ENCODE measurements at places on chromosomes 2 and 18.

DNA sequence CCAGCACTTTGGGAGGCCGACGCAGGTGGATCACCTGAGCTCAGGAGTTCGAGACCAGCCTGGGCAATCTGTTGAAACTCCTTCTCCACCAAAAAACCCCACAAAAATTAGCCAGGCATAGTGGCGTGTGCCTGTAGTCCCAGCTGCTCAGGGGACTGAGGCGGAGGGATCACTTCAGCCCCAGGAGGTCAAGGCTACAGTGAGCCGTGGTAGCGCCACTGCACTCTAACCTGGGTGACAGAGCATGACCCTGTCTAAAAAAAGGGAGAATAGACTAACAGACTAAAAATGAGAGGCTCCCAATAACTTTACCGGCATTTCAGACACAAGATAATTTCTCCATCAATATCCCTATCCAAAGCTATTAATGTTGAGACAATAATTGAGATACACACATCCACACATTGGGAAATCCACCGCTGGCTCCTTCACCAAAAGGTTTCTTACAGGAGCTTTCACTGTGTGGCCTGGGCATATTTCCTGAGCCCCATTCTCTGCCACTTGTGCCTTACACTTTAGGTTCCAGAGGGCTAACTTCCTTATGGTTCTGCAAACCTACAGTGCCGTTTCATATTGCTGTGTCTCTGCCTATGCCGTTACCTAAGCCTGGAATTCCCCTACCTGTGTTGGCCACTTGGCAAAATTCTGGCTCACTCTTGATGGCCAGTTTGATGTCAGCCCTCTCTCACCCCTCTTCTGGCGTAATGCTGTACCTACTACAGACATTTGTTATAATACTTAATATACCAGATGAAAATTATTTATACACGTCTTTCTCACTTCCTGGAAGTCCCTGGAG lies 115.8 kb upstream of the ZFP36L2 start:
- no peak for DNase-seq

- no peak for DNase-seq
Measured at GRCh38 chr18:11046140-11046539, 103.2 kb downstream of the PIEZO2 start.

DNA sequence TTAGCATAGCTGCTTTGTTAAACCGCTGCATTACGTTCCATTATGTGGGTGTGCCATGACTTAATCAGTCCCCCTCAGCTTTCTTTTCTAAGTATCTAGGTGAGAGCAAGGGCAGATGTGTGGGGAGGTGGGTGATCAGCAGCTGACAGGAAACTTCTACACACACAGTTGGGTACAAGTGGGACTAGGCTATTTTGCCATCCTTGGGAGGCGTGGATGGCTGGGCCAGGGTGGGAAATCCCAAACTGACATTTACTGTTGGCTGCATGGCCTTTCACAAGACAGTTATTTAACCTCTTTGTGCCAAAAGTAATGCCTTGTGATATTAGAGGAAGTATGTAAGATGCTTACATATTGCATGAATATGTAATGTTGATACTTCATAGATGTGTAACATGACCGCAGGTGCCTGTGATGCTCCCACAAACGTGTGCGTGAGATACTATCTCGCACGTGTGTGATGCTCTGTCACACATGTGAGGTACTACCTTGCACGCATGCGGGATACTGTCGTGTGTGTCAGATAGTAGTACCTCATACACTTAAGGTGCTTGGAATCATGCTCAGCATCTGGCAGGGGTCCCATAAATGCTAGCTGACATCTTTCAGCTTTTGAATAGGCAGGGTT lies 314.5 kb downstream of the PRKCE start:
- no peak for DNase-seq

DNA sequence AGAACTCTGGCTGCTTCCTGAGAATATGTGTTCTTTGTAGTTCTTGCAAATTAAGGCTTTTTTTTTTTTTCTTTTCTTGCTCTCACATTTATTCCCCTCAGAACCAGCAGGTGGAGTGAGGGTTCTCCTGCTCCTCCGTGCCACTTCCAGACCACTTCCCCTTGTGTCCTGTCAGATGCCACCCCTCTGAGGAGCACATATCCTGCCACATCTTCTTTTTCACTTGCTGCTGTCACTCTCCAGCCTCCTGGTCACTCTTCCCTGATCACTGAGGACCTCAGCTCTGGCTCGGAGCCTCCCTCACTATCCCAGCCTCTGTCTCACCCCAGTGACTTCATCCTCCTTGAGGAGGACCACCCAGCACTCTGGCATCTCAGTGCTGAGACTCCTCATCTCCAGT lies 100.5 kb downstream of the TACR1 start:
- no peak for DNase-seq

DNA sequence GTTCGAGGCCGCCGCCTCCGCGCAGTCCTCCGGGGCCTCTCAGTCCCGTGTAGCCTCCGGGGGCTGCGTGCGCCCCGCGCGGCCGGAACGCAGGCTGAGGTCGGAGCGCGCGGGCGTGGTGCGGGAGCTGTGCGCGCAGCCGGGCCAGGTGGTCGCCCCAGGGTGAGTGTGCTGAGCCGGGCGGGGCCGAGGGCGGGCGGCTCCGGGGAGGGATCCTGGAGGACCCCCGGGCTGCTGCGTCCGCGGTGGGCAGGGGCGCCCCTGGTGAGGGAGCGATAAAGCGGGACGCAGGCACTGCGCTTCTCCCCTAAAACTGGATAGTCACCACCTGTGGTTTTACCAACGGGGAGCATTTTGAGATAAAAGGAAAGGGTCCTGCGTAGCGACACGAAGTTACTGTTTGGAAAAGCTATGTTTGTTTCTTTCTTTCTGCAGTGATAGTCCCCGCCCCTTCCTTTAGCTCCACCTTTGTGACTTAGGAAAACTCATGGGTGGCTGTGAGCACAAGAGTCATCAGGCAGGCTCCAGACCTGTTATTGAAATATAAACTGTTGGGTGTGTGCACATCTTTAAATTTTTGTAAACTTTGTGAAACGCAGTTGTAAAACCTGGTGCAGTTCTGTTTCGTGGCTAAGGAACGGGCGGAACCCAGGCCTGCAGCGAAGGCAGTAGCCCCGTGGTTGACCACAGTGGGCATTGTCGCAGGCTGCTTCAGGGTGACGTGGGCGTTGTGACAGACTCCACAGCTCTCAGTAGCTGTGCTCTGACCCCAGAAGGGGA lies 687 bp downstream of the CTDP1 start:
- DNase-seq = no peak

GRCh38 chr2:29920130-29920577 lies 1.2 kb downstream of the ALK start:
- no peak for DNase-seq

GRCh38 chr2:241818229-241818942 lies 9.4 kb downstream of the NEU4 start:
- no peak for DNase-seq

- no peak for DNase-seq
Measured at GRCh38 chr2:45218931-45219339, 209.7 kb upstream of the SIX2 start.

DNA sequence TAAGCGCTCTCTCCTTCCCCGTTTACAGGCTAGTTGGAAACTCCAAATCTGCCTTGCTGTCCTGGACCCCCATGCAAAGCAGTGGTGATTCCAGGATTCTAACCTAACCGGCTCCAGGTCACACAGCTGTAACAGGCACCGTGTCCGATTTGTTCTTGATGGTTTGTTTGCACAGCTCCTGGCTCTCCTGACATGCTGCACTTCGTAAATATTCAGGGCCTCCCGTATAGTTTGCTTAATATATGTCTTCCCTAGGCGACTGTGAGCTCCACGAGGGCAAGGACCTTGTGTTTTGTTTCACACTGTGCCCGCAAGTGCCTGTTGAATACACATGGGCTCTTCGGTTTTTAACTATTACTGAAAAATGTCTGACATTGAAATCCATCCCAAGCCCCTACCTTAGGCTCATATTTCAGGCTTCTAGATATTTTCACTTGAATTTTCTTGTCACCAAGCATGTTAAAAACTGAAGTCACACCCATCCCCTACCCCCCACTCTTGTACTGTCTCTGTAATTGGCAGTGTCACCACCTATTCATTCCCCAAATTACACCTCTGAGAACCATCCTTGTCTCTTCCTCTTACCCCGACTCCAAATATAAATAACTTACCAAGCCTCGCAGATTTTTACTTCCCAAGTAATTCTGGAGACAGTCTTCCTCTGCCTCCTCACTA lies 1.0 kb upstream of the PUM2 start:
- no peak for DNase-seq

- DNase-seq = no peak
Measured at GRCh38 chr2:39181297-39181696, 60.4 kb upstream of the SOS1 start.

- DNase-seq = no peak
Measured at GRCh38 chr18:58529714-58530354, 99.1 kb downstream of the ALPK2 start.

DNA sequence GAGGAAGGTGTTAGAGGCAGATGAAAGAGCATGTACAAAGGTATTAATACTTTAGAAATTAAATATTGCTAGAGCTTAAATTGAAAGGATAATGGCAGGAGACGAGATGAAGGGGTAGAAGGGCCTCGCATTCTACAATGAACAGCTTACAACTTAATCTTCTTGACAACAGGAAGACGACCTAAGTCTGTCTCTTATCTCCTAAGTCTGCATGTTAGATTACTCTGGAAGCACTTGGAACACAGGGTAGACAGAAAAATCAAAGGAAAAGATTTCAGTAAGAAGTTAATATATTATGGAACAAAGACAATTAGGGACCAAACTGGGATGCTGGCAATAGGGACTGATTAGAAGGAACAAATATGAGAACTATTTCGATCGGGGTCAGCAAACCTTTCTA lies 34.9 kb downstream of the SMC6 start:
- DNase-seq = no peak

- DNase-seq = no peak
Measured at GRCh38 chr18:23354625-23355024, 98.5 kb upstream of the RIOK3 start.

- DNase-seq = no peak
Measured at GRCh38 chr2:226977775-226978190, 141.9 kb downstream of the RHBDD1 start.

DNA sequence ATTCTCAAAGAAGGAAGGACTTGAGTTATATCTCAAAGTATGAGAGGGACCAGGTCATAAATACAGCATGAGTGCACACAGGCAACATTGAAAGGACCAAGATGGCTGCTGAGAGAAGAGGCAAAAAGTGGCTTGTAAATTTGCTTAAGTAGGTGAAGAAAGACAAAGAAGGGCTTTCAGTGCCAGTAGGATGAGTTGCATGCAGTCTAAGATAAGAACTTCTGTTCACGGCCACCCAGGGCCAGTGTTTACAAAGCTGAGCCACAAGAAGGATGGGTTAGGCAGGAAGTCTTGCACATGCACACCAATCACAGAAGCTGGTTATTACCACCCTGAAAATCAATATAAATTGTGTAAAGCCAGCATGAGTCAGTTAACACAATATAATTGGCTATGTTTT lies 3.1 kb upstream of the ABCB11 start:
- DNase-seq = no peak

DNA sequence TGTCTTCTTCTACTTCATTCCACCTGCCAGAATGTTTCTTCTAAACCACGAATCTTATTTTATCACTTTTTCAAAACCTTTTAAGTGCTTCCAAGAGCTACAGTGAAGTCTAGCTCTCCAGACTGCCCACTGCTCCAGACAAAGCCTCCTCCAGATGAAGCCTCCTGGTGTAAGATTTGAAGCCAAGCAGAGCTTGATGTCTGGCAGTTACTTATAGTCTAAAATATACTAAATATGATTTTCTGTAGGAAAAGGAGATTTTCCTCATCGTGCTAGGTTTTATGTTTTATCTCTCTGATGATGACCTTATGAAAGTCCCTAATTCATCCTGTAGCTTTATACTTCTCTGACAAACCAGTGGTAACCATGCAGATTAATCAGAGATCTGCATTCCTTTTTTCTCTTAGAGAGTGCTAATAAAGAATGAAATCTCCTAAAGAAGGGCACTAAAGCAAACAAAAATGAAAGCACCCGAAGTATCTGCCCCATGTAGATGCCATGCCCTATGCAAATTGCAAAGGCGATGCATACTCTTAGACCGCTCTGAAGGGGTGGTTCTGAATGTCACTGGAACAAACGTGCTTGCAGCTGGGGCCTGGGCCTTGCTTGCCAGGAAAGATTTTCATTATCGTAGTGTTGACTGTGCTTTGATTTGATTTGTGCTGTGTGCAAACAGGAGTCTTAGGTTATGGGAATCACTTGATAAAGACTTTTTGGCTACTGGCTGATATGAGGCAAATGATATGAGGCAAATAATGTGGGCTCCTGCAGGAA lies 314.2 kb downstream of the PID1 start:
- no peak for DNase-seq

GRCh38 chr18:57353940-57354461 lies 1.6 kb downstream of the ST8SIA3 start:
- no peak for DNase-seq

- peak; percentile 38 for DNase-seq
Measured at GRCh38 chr2:122863532-122863931, 1108.1 kb downstream of the TSN start.

- no peak for DNase-seq
Measured at GRCh38 chr2:240131296-240131695, 4.8 kb downstream of the COPS9 start.

GRCh38 chr2:207416111-207416510 lies 113.7 kb upstream of the CREB1 start:
- no peak for DNase-seq

DNA sequence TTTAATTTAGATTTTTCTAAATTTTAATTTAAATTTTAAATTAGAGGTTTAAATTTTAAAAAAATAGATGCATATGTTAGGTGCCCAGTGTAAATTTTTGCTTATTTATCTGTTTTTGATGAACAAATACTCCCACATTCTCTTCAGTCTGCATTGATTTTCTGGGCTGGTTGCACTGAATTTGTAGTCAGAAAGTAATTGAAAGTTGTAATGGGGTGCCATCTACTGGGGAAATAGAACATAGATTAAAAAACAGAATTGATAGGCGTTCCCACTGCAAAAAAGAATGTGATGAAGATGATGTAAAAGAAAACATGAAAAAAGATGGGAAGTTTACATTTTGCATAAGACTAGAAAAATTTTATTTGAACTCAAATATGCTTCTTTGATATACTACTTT lies 51.7 kb upstream of the CCDC85A start:
- DNase-seq = no peak

GRCh38 chr2:44358503-44358902 lies 2.8 kb downstream of the PREPL start:
- DNase-seq = peak; percentile 64

GRCh38 chr2:223944703-223945531 lies at the start of gene WDFY1:
TSS of gene WDFY1 (minus strand) at chr2:223945335. CDS start at chr2:223945284, 51 bp downstream.
- DNase-seq = no peak

GRCh38 chr18:3873698-3874097 lies 423.7 kb downstream of the TGIF1 start:
- no peak for DNase-seq

All from GM12878 (cell line).